Adrenal gland (tissue), 19 donors: ENCODE measurements at places on chromosomes 12 and 14. TPM values are rescaled to one million over a fixed set of nuclear protein-coding genes. Genes with fewer than 3 reads are reported as not detected.
A peak's percentile ranks its signal among the peaks of the same experiment; 100 is the strongest.

GRCh38 chr12:132103542-132104308 is 40.4 kb downstream of the DDX51 start:
- H3K27me3 ChIP-seq, result no peaks in the 10 kb centered on the region
- no peaks in the 10 kb centered on the region for H3K4me1 ChIP-seq
- no peak overlapping the region for H3K27ac ChIP-seq
- peaks cover 21% of the 10 kb centered on the region for H3K36me3 ChIP-seq
- no peak overlapping the region for H3K4me3 ChIP-seq
- no peak for DNase-seq

DNA sequence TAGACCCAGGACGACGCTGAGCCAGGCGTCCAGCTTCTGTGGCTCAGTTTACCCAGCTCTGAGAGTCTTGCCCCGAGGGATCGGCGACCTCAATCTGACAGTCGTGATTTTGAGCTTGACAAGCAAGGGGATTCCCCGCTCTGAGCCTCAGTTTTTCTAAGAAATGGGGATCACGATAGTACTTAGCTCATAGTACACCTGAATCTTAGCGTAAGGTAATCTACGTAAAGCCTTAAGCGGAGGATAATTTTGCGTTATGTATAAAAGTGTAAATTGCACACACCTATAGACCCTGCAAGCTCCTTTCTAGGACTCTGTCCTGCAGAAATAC is 285 bp downstream of the MVK start:
- no peak overlapping the region for H3K27ac ChIP-seq
- no peak for DNase-seq
- H3K27me3 ChIP-seq, result no peaks in the 10 kb centered on the region
- H3K4me3 ChIP-seq, result peak overlapping the region; percentile 4
- peaks cover 22% of the 10 kb centered on the region for H3K4me1 ChIP-seq

DNA sequence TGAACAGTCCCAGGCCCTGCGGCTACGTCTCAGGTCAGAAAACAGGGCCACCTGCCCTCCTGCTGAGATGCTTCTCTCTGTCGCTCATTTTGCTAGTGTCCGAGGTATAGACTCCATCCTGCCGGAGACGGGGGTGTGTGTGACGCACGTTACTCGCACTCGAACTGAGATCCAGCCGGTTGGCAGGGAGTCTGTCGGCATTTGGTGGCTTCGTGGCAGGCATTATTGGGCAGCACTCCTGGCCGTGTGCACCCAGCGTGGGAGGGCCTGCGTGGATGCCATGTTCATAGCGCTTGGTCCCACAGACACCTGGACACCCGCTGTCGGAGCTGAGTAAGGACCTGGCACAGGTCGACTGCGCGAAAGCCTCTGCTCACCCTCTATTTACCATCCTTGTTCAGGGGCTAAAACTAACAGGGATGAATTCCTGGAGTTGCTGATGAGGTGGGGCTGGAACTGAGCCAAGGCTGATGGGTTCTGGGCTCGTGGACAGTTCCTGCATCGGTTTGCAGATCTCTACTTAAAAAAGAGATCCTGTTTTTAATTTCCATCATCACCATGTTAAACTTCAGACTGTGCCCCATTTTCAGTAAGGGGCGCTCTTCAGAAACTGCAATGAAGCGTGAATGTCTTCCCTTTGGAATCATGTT is 28.6 kb downstream of the AACS start:
- no peak overlapping the region for H3K4me3 ChIP-seq
- H3K27ac ChIP-seq, result no peak overlapping the region
- no peaks in the 10 kb centered on the region for H3K27me3 ChIP-seq
- H3K36me3 ChIP-seq, result no peaks in the 10 kb centered on the region
- no peak for DNase-seq

DNA sequence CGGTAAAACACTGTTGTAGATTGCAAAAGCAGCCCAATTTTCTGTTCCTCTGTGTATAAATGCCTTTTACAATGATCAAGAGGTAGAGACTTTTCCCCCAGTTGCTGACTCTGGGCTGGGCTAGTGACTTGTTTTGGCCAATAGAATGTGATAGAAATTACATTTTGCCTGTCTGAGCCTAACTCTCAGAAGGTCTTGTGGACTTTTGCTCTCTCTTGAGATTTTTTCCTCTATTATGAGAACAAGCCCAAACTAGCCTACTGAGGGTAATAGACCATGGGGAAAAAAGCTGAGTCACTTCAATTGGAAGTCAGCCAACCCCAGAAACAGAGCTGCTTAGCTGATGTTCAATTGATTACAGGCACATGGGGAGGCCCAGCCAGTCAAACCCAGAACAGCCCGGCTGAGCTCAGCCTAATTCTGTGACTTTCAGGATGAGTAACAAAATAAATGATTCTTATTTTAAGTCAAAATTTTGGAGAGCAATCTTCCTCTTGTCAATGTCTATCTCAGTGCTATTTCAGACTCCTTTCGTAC is 61.4 kb downstream of the MYF5 start:
- H3K4me1 ChIP-seq, result peaks cover 8% of the 10 kb centered on the region
- DNase-seq, result peak; percentile 54
- H3K27me3 ChIP-seq, result no peaks in the 10 kb centered on the region
- H3K27ac ChIP-seq, result peak overlapping the region; percentile 43
- no peaks in the 10 kb centered on the region for H3K36me3 ChIP-seq
- H3K4me3 ChIP-seq, result no peak overlapping the region

Gene SYT10
- 0.77 TPM for total RNA-seq

GRCh38 chr14:100678469-100678828 is 48.2 kb upstream of the DLK1 start:
- no peaks in the 10 kb centered on the region for H3K36me3 ChIP-seq
- no peak overlapping the region for H3K4me3 ChIP-seq
- H3K4me1 ChIP-seq, result peaks cover 19% of the 10 kb centered on the region
- H3K27me3 ChIP-seq, result no peaks in the 10 kb centered on the region
- DNase-seq, result no peak
- H3K27ac ChIP-seq, result no peak overlapping the region

DNA sequence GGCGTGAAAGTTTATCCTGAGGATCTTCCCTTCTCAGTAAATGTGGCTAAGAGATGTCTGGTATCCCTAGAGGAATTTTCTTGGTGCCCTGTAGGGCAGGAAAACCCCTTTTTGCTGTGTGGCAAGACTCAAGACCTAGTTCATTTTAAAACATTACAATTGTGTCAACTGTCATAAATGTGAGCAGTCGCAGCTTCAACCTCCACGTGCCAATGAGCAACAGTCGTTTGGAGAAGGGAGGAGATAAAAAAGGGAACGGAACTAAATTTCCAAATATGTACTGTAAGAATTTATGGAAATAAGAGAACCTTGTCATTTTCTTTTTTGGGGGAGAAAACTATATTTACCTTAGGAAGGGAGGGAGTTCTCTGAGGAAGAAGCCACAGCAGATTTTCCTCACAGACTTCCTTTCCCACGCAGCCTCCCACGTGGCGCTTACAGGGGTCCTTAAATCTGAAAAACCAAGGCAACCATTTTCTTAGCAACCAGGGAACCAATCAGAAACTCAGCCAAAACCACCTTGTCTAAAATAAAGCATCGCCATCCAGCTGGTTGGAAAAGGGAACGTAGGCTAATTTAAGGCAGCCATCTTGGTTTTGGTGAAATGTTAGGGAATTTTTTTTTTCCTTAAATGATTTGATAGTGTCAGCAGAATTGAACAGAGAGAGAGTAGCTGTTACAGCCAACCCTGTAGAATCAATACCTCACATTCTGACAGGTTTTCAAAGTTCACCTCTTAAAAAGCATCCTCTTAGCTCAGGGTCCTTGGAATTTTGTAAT is 99.1 kb downstream of the FIGNL2 start:
- H3K27ac ChIP-seq, result no peak overlapping the region
- no peak for DNase-seq
- no peaks in the 10 kb centered on the region for H3K4me1 ChIP-seq
- no peaks in the 10 kb centered on the region for H3K27me3 ChIP-seq

DNA sequence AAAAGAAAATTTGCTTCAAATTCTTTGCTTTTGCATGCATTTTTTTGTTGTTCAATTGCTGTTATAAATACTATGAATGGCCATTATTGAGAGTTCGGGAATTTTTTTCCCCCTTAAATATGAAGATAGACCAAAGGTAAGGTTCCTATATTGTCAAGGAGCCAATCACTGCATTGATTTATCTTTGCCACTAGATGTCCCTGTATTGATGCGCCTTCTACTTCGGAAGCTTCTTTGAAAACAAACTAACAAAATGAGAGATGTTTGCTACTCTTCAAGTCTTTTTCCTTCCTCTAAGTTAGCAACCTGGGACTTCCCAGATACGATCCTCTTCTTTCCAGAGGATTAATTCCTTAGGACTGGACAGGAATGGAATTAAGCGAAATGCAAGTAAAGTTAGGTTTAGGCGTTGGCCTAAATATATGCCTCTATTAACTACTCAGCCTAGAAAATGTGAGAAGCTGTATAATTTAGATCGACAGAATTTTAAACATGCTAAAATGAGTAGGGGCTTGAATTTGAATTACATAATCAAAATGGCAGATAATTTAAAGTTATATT is 318.1 kb downstream of the AEBP2 start:
- no peak overlapping the region for H3K4me3 ChIP-seq
- no peak for DNase-seq
- no peaks in the 10 kb centered on the region for H3K36me3 ChIP-seq
- H3K4me1 ChIP-seq, result no peaks in the 10 kb centered on the region
- H3K27ac ChIP-seq, result no peak overlapping the region
- H3K27me3 ChIP-seq, result no peaks in the 10 kb centered on the region

Gene HOXC9
- 1.7 TPM for total RNA-seq

DNA sequence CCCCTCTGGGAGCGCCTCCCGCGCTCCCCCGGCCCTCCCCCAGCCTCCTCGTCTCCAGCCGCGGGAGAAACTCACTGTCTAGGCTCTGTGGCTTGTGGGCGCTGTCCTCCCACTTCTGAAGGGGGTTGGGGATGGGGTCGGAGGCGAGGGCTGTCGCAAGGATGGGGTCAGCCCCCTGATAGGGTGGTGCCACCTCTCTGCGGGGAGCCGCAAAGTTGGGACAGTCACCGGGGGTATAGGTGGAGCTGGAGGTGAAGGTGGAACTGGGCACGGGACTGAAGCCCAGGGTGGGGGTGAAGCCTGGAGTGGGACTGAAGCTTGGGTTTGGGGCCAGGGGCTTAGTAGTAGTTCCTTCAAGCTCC is 12.2 kb downstream of the TNFRSF1A start:
- H3K36me3 ChIP-seq, result no peaks in the 10 kb centered on the region
- no peak for DNase-seq
- no peak overlapping the region for H3K4me3 ChIP-seq
- peaks cover 88% of the 10 kb centered on the region for H3K4me1 ChIP-seq
- H3K27me3 ChIP-seq, result no peaks in the 10 kb centered on the region
- no peak overlapping the region for H3K27ac ChIP-seq

- no peak overlapping the region for H3K4me3 ChIP-seq
- H3K27ac ChIP-seq, result peak overlapping the region; percentile 7
- peaks cover 89% of the 10 kb centered on the region for H3K4me1 ChIP-seq
- no peaks in the 10 kb centered on the region for H3K27me3 ChIP-seq
- no peaks in the 10 kb centered on the region for H3K36me3 ChIP-seq
These were observed 10.9 kb downstream of the BTG1 start for GRCh38 chr12:92134638-92135274.

Gene PSMC6
- 235 TPM for total RNA-seq

- DNase-seq, result peak; percentile 82
- peaks cover 14% of the 10 kb centered on the region for H3K4me1 ChIP-seq
- no peak overlapping the region for H3K4me3 ChIP-seq
- no peaks in the 10 kb centered on the region for H3K36me3 ChIP-seq
These were observed 22.0 kb upstream of the NUDT14 start for GRCh38 chr14:105203057-105203531.

DNA sequence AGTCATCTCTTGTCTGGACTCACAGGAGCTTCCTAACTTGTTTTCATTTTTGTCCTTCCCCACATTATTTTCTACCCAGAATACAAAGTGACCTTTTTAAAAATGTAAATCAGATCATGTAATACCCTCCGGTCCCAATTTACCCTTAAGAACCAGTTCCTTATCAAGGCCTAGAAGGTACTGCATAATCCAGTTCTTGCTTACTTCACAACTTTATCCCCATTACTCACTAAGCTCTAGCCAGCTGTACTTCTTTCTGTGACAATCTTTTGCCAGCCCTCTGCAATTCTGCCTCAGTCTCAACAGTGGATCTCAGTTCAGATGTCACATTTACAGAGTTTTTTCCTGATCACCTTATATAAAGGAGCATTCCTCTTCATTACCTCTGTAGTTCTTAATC is 11.6 kb downstream of the RAP1B start:
- H3K36me3 ChIP-seq, result no peaks in the 10 kb centered on the region
- H3K27me3 ChIP-seq, result no peaks in the 10 kb centered on the region
- DNase-seq, result no peak
- peak overlapping the region; percentile 23 for H3K27ac ChIP-seq
- H3K4me3 ChIP-seq, result no peak overlapping the region

Gene TAS2R31
- 2.5 TPM for total RNA-seq

DNA sequence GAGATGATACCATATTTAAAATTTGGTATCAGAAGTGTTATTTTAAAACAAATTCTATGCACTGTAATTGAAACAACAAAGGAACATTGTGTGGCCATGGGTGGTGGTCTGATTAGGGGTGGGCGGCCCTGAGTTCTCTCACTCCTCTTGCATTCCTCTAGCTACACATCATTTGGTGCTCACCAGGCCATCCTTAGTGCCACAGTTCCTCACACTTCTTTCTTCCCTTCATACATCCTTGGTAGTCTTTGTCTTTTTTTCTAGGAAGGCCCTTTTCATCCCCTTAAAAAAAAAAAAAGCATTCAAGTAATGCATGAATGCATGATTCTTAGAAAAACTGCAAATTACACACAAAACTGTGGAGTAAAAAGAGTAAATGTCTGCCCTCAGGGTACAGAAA is 2.4 kb upstream of the MANSC4 start:
- H3K4me1 ChIP-seq, result peaks cover 8% of the 10 kb centered on the region
- H3K27ac ChIP-seq, result no peak overlapping the region
- DNase-seq, result no peak
- no peaks in the 10 kb centered on the region for H3K27me3 ChIP-seq

DNA sequence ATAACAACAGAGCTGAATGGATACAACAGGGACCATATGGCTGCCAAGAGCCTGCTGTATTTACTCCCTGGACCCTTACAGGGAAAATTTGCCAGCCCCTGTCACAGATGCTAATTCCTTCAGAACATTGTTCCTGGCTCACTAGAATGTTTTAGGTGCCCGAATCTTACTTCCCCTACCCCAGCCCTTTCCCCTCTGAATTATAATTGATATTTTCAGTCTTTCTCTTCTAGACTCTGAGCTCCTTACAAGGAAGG is 235.3 kb downstream of the KSR2 start:
- H3K36me3 ChIP-seq, result no peaks in the 10 kb centered on the region
- H3K27ac ChIP-seq, result no peak overlapping the region
- H3K27me3 ChIP-seq, result no peaks in the 10 kb centered on the region
- no peaks in the 10 kb centered on the region for H3K4me1 ChIP-seq

DNA sequence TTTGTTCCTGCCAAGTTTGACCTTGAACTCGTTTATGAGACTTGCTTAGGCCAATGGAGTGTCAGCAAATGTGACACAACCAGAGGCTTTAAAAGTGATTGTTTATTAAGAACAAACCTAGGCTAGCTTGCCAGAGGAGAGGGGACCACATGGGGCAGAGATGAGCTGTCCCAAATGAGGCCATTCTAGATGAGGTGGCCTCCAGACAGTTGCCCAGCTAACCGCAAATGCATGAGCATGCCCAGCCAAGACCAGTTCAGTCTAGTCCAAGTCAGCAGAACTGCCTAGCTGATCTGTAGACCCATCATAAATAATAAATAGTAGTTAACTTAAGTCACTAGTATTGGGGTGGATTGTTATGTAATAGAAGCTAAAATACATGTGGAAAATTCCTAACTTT is 172.8 kb upstream of the DYRK2 start:
- DNase-seq, result no peak
- no peak overlapping the region for H3K4me3 ChIP-seq
- no peaks in the 10 kb centered on the region for H3K36me3 ChIP-seq
- H3K4me1 ChIP-seq, result no peaks in the 10 kb centered on the region

Gene OR6C2
- total RNA-seq, result not detected
